AG09319 (cell line): ENCODE measurements at places on chromosomes 3 and 15.

DNA sequence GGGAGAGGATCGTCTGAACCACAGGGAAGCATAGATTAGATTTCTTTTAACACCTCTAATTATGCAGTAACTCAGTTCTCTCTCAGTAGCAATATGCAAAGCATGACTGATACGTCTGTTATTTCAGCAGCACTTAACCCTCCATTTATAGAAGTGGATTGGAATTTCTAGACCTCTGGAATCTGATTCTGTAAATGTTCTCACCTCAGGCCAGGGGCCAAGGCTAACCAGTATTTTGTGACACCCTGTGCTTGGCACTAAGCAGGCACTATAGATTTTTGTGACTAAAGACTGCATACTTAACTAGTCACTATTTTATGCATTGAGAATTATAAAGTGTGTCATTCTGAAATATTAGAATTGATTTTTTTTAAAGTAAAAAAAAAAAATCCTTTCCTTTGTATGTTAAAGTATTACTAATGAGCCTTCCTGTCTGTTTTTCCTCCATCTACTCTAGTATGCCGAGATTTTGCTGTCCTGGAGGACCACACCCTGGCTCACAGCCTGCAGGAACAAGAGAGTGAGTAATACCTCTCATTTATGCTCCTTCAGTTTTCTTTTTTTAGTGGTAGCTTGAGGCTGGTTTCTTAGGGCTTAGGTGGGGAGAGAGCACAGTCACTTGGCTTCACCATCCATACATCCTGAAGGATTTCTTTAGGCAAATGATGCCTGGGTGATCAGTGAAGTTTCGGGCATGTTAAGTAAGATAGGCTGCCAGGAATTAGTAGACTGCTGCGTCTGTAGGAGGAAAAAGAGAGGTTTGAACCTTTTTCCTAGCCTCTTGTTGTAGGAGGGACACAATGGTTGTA is 26.5 kb upstream of the UTS2B start:
- DNase-seq, result no peak

- no peak for DNase-seq
These were observed 39.6 kb upstream of the CTNNB1 start for GRCh38 chr3:41159588-41160189.

GRCh38 chr3:37417297-37418082 is 243.1 kb upstream of the LRRFIP2 start:
- no peak for DNase-seq

- no peak for DNase-seq
These were observed 123.2 kb downstream of the GOLIM4 start for GRCh38 chr3:167972502-167972901.

DNA sequence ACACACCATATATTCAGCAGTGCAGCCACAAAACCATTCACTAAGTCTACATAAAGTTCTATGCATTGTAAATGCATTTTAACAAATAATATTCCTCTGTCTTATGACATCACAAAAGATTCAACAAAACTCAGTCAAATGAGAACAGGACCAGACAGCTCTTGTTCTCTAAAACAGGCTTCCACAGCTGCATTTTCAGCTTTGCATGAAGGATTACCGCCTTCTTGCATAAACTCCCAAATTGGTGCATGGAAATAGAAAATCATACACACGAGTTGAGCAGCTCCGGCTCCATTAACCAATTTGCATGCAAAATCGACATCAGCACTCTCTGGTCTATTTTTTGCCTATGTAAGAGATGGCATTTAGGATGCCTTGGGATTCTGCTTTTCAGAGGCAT is 66.4 kb downstream of the RFTN1 start:
- DNase-seq, result no peak

DNA sequence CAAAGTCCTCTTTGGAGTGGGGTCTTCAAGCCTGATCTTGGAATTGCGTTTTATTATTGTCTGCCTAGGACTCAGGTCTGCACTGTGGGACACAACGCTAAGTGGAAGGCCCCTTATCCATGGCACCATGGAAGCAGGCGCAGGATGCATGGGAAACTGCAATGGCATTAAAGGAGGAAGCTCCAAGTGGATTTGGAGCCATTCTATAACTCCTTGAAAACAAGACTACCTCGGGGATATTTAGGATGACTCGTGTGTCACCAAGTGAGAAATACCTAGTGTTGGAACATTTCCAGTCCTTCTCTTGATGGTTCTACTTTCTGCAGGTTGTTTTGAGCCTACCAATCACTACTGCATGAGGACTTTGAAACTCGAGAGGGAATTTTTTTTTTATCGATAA is 126.6 kb upstream of the ZBED2 start:
- no peak for DNase-seq

- DNase-seq, result no peak
These were observed 471.7 kb upstream of the MCTP2 start for GRCh38 chr15:93759629-93760028.

DNA sequence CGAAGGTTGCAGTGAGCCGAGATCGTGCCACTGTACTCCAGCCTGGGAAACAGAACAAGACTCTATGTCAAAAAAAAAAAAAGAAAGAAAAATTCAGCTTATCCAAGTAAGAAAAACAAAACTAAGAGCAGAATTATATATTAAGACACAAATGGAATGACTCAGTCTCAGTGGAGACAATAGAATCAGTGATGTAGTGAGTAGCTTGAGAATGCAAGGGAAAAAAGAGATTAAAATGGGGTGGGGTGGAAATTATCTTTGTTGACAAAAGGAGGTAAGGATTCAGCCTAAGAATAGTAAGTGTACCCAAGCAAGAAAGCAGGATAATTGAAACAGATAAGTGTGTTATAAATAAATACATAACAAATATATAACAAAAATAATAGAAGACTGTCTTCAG is 70.7 kb downstream of the BLM start:
- no peak for DNase-seq

GRCh38 chr15:56984681-56985481 is 66.4 kb downstream of the TCF12 start:
- no peak for DNase-seq

DNA sequence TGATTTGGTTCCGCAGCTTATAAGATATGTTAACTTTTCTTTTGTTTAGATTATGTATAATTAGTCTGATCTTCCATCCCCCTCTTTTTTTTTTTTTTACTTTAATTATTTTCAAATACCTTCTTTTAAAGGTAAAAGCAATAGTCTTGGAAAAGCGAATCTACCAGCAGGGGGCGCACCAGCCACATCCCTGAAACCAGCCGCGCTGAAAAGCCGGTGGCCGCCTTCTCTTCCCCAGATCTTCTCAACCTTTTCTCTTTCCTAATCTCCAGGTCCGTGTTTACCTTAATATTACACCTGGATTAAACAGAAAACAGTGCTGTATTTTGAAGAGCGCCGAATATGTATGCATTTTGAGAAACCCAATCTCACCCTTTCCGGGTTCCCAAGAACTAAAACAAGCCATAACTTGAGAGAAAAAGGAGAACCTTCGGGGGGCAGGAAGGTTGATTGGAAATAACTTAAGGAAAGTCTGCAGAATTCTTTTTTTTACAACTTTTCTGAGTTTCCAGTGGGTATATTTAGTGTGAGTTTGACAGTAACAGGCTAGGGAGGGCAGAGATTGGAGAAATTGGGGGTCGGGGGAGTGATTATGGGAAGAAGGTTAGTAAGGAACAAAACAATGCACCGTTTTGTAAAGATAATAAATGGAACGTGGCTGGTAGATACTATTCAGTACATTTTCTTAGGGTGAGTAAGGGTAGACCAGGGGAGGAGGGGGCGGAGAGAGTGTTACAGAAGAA is 2.0 kb upstream of the SOX2 start:
- DNase-seq, result peak; percentile 23

- no peak for DNase-seq
These were observed 177.5 kb downstream of the GRM7 start for GRCh38 chr3:7038394-7038793.

- DNase-seq, result no peak
These were observed 12.1 kb downstream of the TMOD3 start for GRCh38 chr15:51841406-51842040.

GRCh38 chr3:144770915-144771351 is 799.3 kb downstream of the DIPK2A start:
- no peak for DNase-seq

- no peak for DNase-seq
These were observed 22.8 kb upstream of the TM2D3 start for GRCh38 chr15:101675015-101675414.

GRCh38 chr3:118501152-118501551 is 533.5 kb downstream of the IGSF11 start:
- DNase-seq, result no peak

DNA sequence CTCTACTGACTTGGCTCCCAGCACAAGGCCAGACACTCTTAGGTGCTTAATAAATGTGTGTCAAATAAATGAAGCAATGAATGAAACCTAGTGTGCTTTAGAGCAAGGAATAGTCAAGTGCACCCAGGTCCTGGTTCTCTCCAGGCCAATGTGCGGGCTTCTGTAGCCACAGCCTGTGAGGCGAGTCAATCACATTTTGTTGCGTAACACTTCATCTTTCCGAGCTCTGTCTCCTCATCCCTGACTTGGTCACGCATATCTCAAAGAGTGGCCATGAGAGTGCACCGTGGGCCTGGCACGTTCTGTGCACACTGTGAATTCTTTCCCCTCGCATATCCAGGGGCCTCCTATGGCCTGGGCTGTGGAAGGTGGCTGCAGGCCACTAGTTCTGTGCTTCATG is 11.4 kb upstream of the SH3GL3 start:
- DNase-seq, result no peak
